ENCODE measurements at places on chromosomes 12 and 14. TPM values are rescaled to one million over a fixed set of nuclear protein-coding genes. Genes with fewer than 3 reads are reported as not detected.

The ST8SIA1 gene
- 4.6 TPM for total RNA-seq

The ANKS1B gene
- 23.4 TPM for total RNA-seq

The TMEM30B gene
- total RNA-seq, result not detected

The PPFIA2 gene
- not detected for total RNA-seq

The RPAP3 gene
- total RNA-seq, result 38.2 TPM

The CABP1 gene
- not detected for total RNA-seq

The CAMKK2 gene
- 11.7 TPM for total RNA-seq

The GSG1 gene
- not detected for total RNA-seq

The CEP128 gene
- total RNA-seq, result 28.3 TPM

The VRTN gene
- total RNA-seq, result not detected

The AQP6 gene
- 0.79 TPM for total RNA-seq

The PPP1R3E gene
- total RNA-seq, result 70.4 TPM

The CDKL1 gene
- total RNA-seq, result 12.4 TPM

DNA sequence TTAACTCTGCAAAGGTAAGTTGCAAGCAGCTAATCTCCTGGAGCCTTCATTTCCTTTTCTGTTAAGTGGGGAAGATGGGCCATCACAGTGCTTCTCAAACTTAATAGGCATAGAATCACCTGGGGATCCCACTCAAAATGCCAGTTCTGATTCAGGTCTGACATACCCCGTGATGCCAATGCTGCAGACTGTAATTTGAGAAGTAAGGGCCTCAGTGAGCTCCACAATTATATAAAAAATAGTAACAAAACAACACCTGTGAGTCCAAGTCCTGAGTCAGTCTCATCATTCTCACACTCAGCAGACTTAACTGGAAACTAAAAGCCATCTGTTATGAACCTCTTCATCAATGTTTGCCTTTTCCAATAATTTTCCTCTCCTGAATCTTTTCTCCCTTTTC is 10.8 kb upstream of the PSMA6 start:
- DNase-seq, result peak; percentile 54

DNA sequence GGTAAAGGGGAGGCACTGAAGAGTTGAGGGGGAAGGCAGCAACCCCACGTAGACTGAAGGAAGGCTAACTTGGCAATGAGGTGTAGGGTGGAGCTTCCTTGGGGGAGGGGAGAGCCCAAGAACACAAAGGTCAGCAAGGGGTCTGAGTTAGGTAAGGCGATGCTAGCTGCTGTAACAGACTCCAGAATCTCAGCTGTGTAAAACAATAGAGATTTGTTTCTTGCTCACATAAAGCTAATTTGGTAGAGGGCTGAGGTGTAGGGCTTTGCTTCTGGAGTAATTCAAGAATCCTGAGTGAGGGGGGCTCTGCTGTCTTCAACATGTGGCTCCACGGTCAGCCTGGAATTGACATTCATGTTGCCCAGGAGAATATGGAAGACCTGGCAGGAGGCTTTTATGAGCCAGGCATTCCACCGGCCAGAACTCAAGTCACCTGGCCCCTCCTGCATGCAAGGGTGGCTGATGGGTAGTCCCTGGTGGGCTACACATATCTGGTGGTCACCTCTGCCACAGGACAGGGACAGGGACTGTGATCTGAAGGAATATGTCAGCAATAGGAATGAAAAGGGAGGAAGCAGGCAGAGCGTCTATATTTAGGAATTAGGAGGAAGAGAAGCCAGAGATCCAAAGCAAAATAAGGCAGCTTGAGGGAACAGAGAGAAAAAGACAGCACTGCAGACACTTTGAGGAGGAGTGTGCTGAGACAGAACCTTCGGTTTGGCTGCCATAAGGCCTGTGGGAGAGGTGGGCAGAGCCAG is 153.7 kb downstream of the ZFP36L1 start:
- no peak for DNase-seq

DNA sequence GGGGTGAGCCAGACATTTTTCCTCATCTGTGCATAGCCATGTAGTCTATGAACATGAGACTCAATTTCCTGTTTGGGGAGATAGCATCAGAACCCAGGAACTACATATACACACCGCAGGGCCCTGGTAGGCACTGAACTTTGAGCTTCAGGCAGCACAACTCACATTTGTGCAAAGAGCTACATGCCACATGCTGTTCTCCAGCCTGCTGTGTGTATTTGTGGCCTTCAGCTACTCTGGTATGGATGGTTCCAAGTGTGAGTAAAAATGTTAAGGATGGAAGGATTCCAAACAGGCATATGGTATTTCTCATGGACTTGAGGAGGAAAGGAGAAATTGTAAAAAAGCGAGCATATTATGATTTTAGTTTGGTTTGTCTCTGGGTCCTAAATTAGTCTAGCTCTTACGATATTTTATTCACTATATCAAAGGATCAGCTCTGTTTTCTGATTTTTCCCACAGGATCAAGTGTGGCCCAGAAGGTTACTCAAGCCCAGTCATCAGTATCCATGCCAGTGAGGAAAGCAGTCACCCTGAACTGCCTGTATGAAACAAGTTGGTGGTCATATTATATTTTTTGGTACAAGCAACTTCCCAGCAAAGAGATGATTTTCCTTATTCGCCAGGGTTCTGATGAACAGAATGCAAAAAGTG is 422.4 kb upstream of the OR4E1 start:
- DNase-seq, result no peak

DNA sequence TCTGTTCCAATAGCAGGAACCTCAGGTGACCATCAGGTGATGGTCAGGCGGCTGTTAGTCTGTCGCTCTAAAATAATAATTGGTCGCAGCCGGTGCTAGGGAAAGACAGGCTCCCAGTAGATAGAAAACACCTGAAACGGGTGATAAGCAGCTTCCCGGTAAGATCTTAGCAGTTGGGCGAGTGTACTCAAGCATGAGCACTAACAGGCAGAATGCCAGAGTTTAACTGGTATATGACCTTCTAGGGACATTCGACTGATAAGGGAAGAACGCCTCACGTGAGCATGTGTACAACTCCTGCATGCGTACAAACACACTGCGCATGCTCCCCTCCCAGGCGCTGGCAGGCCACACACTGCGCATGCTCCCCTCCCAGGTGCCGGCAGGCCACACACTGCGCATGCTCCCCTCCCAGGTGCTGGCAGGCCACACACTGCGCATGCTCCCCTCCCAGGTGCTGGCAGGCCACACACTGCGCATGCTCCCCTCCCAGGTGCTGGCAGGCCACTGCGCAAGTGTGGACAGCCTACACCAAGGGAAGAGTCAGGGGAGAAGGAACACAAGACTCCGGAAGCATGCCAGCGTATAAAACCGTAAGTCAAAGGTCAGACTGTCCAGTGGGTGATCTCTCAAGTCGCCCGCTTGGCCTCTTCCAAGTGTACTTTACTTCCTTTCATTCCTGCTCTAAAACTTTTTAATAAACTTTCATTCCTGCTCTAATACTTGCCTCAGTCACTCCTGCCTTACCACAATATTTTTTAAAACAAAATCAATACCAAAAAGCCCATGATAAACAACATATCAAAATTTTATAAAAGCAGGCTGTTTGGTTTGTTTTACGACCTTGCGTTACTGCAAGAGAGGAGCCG is 24.5 kb downstream of the GPRC5D start:
- no peak for DNase-seq

DNA sequence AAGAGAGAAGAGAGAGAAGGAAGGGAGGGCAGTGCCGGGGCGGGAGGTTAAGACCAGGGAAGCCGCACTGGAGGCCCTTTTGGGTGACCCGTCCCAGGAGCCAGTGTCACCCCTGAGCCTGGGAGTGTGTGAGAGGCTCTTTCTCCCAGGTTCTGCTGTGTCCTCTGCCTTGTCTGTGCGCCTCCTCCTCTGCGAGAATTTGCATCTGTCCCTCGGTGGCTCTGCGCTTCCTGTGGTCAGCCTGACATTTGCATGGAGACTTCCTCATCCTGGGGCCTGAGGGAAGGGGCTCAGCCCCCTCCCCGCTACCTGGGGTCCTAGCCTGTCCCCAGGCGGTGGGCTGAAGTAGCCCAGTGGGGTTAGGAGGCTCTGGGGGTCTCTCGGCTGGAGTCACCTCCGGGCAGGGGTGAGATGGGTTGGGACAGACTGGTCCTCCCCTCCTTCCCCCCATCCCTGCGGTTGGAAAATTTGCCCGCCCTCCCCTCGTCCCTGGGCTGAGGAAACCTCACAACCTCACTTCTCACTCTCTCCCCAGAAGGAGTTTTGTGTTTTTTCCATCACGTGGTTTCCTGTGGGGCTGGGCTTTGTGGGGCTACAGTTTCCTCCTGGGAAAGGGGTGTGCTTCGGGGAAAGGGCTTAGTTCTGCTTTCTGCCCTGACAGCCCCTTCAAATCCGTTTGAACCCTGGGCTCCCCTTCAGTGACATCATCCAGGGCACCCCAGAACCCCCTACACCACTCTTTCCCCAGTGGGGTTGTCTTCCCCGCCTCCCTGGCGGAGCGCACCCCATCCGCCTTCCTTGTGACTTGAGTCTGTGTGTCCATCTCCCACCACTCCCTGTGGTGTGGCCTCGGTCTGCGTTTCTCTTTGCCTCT is 2.5 kb downstream of the PTPN6 start:
- peak; percentile 95 for DNase-seq

- DNase-seq, result no peak
Measured at GRCh38 chr12:53292426-53292825, 2.9 kb upstream of the PFDN5 start.

GRCh38 chr12:49577589-49578315 is 9.8 kb upstream of the MCRS1 start:
- DNase-seq, result no peak

- no peak for DNase-seq
Measured at GRCh38 chr14:87935886-87936285, 57.1 kb downstream of the GALC start.

DNA sequence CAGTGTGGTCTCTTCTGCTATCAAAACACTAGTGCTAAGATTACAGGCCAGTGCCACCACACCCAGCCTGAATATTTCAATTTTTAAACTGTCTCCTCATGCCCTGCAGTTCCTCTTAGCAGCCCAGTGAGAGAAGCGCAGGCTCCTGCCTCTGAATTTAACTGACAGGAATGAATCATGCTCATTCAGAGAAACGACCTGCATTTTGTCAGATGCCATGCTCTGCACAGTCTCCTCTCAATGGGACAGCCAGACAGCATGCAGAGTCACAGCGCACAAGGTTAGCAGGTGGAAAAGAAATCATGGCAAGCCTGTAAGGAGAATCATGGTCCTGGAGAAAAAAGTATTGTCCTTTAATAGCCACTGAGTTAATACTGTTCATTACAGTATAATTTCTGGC is 691.0 kb upstream of the SEL1L start:
- DNase-seq, result no peak

GRCh38 chr14:96690713-96691383 is 106.3 kb upstream of the VRK1 start:
- DNase-seq, result no peak

DNA sequence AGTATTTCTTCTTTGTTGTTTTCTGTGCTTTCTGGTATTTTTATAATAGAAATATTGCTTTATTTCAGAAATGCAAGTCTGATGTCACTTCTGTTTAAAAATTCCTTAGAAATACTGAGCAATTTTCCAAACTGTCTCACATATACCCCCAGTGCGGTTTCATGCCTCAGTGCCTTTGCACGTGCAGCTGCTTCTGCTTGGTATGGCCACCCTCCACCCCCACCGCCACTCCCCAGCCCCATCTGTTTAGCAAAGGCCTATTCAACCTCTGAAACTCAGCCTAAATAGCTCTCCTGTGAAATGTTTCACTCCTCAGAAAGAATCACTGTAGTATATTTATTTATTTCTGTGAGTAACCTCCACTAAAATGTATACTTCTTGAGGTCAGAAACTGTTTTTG is 52.3 kb downstream of the PPM1H start:
- no peak for DNase-seq

GRCh38 chr12:55875704-55876467 is 33.1 kb upstream of the MMP19 start:
- no peak for DNase-seq

- no peak for DNase-seq
Measured at GRCh38 chr12:126247936-126248335, 1182.7 kb downstream of the AACS start.

- no peak for DNase-seq
Measured at GRCh38 chr12:47084172-47084571, 4.4 kb upstream of the AMIGO2 start.

GRCh38 chr14:54173802-54174201 is 217.2 kb upstream of the BMP4 start:
- DNase-seq, result no peak

- peak; percentile 94 for DNase-seq
Measured at GRCh38 chr14:87805315-87805723, 187.7 kb downstream of the GALC start.

- DNase-seq, result no peak
Measured at GRCh38 chr14:39984323-39984722, 552.1 kb upstream of the FBXO33 start.

DNA sequence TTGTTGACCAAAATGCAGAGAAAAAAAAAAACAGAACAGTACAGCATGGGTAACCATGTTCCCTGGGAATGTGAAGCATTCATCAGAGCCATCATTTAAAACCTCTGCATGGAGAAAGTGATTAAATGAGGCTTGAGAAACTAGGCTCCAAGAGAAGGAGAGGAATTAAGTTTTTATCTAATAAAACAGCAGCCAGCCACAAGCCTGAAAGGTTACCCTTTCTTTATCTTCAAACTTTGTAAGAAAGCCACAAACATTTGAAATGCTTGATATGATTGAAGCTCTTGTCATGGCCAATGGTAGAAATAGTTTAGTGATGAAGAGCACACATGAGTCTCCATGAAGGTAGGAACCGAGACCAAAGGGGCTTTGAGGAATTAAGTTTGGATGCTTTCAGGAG is 144.9 kb upstream of the SYT1 start:
- DNase-seq, result no peak

DNA sequence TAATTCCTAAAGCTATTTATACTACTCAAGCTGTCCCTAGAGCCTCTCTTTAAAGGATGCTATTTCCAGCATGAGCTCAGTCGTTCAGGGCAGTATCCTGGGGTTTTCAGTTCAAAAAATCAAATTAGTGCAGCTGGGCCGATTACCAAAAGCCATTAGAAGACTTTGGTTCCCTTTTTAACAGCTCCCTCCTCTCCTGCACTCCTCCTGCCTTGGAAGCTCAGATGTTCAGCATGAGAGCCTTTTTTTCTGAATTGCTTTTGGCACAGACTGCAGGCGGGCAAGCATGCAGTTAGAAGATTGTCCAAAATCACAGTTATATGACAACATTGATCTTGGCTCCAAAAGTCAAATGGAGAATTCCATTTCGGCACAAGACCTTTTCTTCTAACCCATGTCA is 179.6 kb downstream of the SLC35F4 start:
- DNase-seq, result no peak

- no peak for DNase-seq
Measured at GRCh38 chr12:92297932-92298696, 152.5 kb upstream of the BTG1 start.

GRCh38 chr12:52182384-52182783 is 9.4 kb downstream of the KRT80 start:
- no peak for DNase-seq
